ENCODE measurements at places on chromosomes 16 and 17.
A peak's percentile ranks its signal among the peaks of the same experiment; 100 is the strongest.

GRCh38 chr17:65171752-65172151, 34.6 kb downstream of the RGS9 start:
- no peak for DNase-seq

- no peak for DNase-seq
Observed at GRCh38 chr17:34354637-34355036, 1.6 kb upstream of the CCL13 start.

DNA sequence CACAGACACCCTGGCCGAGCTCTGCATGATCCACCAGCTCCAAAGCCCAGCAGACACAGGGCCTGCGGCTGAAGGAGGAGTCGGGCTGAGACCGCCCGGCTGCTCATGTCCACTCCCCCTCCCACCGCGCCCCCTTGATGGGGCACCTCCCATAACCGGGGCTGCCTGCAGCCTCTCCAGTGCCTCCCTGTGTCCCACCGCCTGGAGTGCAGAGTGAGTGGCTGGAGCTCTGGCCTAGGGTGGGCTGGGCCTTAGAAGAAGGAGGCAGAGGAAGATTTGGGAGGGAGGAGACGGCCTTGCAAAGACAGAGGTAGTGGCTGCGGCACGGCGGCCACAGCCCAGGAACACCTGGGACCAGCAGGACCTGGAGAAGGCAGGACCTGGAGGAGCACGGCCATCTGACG, 4.0 kb downstream of the CBFA2T3 start:
- peak; percentile 54 for DNase-seq

DNA sequence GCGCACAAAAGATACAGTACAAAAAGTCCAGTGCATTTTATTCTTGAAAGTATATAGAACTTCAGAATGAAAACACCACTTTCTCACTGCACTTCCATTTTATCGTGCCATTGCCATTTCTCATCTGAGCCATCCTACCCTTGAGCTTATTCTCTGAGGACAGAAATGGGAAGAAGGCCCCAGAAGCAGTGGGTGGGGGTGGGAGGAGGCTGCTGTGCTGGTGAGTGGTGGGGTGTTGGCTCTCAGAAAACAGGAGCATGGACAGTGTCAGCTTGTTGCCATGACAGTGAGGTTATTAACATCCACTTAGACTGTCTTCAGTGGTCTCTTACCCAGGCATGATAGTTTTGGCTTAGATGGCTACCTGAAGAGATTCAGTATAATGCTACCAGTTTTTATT, 4.5 kb downstream of the ATMIN start:
- no peak for DNase-seq

GRCh38 chr16:4709481-4709880, 16.1 kb downstream of the NUDT16L1 start:
- no peak for DNase-seq

DNA sequence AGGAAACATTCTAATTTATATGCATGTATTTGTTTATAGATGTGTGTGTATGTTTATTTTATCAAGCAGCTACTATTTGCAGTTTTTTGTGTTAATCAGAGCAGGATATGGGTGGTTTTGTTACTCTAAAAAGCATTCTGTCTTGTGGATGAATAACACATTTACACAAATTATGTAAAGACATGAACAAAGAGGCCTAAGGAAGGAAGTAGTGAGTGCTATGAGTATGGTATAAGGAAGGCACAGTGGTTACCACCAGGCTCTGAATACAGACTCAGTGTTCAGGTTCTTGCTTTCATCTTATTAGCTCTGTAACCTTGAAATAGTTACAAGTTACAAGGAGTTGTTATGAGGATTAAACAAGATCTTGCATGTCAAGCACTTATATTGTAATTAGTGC, 33.9 kb downstream of the STXBP4 start:
- DNase-seq = no peak

Measured in umbilical cord (tissue), 2 donors.